ENCODE measurements at places on chromosomes 3 and 15. TPM values are rescaled to one million over a fixed set of nuclear protein-coding genes. Genes with fewer than 3 reads are reported as not detected.

SLC9C1 gene
- 1.3 TPM for polyA plus RNA-seq

VWA5B2 gene
- 3.1 TPM for polyA plus RNA-seq

MYZAP gene
- polyA plus RNA-seq, result 2.9 TPM

WDR49 gene
- polyA plus RNA-seq, result 0.16 TPM

NAALADL2 gene
- 8.8 TPM for polyA plus RNA-seq

STOML1 gene
- 23.9 TPM for polyA plus RNA-seq

- no peak for DNase-seq
These were observed 11.9 kb upstream of the PDIA5 start for GRCh38 chr3:123054931-123055330.

- no peak for DNase-seq
These were observed 133.6 kb downstream of the TPRG1 start for GRCh38 chr3:189305412-189305811.

- no peak for DNase-seq
These were observed 871.1 kb downstream of the PDCD6IP start for GRCh38 chr3:34669490-34669889.

DNA sequence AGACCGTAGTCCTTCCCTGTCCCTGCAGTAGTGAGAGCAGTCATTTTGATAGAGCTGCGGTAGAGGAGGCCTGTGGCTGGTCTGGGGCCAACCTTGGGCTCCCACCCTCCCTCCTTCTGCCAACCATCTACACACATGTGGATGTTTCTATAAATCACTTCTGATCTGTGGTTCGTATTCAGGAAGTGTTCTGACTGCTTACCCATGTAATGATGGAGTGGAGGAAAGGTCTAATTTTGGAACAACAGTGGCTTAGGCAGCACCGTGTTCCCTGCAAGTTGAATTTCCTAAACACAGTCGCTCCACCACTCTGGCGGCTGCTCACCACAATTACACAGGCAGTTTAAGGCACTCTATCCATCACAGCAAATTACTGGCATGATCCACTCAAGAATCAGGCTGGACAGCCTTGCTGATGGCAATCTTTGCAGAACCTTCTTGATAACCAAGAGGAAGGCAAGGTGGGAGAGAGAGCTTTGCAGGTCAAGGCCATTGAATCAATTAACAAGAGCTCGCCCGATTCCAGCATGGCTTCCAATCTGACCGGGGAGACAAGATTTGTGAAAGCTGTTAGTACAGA is 104.7 kb upstream of the VEPH1 start:
- no peak for DNase-seq

GRCh38 chr15:79002581-79002980 is 57.7 kb upstream of the CTSH start:
- DNase-seq, result no peak

DNA sequence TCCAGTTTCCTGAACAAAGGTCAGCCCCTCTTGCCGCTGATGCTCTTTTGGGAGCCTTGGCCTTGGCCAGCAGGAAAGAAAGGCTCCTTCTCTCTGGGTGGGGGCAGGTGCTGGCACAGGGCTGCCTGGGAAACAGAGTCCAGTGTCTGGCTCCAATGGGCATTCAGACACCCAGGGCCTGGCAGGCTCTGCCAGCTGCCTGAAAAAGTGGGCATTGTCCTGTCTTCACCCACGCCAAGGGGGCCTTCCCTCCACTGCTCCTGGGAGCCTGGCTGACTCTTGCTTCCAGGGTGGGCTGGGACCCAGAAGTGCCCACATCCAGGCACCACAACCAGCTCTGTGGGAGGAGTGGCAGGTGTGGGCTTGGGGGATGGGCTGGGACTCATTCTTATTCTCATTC is 62.7 kb downstream of the RHCG start:
- DNase-seq, result no peak

DNA sequence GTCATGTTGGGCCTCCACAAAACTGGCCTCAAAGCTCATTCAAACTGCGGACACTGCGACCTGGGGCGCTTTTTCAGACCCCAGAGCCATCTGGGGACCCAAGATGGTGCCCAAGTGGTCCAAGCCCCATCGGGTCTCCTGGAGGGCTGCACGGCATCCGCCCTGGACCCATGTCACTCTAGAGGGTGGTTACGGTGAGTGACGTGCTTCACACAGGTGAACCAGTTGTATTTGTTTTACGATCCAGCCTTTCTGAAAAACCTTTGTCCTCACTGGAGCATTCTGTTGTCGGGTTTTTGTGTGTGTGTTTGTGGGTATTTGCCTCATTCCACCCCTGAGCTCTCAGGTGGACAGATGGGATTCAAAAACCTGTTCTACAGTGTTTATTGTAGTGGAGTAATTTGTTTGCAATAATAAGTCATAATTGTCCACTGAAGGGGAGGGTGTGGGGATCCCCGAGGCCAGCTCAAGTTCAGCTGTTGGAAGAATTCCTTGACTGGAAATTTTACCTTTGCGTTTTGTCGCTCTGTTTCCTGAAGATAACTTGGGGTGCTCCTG is 1.9 kb downstream of the SLC51A start:
- no peak for DNase-seq

- no peak for DNase-seq
These were observed 14.3 kb downstream of the ANP32A start for GRCh38 chr15:68806220-68807060.

GRCh38 chr15:95176794-95177577 is 945.6 kb downstream of the MCTP2 start:
- no peak for DNase-seq

DNA sequence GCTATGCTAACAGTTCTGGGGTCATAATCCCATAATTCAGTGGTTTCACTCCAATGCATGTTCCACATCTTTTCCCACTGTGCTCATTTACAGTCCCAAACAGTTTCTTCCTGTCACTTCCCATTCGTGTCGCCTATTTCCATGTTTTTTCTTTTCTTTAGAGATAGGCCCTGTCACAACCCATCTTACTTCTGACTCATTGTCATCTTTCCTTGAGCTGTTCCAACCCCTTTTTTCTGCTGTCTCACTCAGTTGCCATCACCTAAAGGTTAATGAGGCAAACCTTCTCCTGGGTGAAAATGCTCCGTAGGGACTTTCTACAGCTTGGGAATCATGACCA is 814.5 kb downstream of the VGLL3 start:
- no peak for DNase-seq

GRCh38 chr15:99343881-99344551 is 92.7 kb downstream of the LRRC28 start:
- no peak for DNase-seq

- no peak for DNase-seq
These were observed 30.7 kb downstream of the HCN4 start for GRCh38 chr15:73338058-73338457.

- DNase-seq, result no peak
These were observed 73.0 kb downstream of the SUMF1 start for GRCh38 chr3:4394048-4394447.
